ENCODE measurements at places on chromosomes 13 and 19.

GRCh38 chr13:91136806-91137205 is 210.7 kb upstream of the MIR17HG start:
- no peak for DNase-seq

DNA sequence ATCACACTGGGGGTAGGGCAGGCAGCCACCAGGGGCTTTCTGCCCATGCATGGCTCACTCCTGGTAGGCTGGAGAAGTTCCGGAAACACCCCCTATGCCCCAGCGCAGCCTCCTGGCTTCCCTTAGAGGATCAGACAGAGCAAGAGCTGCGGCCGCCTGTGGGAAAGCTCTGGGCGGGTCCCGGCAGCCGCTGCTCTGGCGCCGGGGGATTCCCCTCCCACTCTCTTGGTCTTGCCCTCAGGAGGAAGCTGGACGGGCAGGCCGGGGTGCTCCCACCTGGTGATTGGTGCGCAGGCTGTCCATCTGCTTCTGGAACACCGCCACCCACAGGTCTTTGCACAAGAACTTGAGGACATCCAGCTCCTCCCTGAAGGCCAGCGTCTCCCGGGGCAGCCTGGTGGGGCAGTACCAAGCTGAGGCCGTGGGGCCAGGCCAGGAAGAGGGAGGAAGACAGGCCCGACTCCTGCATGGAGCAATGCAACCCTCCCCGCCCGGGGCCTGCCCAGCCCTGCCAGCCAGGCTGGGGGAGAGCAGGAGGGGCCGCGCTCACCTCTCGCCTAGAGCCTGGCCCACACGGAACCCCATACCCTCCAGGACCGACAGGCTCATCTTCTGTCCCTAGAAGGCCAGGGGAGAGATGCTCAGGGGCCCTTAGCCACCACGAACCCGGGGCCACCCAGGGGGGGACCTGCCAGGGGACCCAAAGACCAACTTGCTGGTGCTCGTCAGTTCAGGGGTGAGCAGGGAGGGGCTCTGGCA is 4.0 kb upstream of the NKPD1 start:
- DNase-seq = no peak

DNA sequence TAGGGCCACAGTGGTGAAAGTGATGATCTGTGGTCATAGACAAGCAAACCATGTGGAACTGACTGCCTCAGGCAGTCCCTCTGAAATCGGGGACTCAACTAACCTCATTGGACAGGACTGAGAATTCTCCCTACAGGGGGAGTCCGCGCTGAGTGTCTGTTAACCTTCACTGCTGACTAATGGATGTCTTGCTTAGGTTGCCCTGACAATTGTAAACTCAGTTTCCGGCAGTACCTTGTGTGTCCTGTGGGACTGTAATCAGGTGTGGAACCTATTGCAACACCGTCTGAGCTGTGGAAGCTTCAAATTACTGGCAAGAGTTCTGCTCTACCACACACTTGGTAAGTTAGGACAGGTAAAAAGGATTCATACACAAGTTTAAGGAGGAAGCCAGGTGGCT is 21.8 kb downstream of the ZNF77 start:
- DNase-seq = no peak

- no peak for DNase-seq
These were observed 109.2 kb downstream of the ZNF486 start for GRCh38 chr19:20276011-20276731.

DNA sequence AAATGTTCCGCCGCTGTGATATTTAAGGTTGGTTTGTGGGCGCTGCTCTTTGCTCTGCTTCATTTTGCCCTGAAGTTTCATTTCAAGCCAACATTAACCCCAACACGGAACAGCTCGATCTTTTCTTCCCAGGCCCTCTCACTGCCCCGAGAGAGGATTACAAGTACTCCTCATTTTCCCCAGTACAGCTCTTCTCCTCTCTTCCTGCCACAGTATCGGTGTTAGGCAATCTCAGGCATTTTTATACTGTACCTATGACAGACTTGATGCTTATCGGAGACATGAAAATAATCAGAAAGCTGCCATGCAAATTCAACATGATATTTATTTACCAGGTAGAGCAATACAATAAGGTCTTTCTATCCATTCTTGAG is 1.3 kb upstream of the EDNRB start:
- no peak for DNase-seq

GRCh38 chr19:49549045-49549444 is 21.2 kb downstream of the RCN3 start:
- DNase-seq = no peak

DNA sequence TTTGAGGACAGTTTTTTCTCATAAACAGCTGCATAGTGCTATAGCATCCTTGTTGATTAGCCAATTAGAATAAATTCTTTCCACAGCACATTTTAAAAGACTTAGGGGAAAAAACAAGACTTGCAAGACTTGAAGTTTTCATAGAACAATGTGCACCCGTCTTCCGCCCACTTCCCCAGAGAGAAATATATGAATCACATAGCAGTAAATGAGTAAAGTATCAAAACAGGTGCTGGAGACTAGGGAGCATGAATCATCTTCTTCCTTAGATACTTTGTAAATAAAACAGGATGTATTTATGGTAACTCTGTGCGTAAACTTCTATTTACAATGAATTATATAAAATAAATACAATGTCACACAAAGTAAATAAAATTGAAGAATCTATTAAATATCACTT is 75.1 kb downstream of the COL4A2 start:
- DNase-seq = no peak

DNA sequence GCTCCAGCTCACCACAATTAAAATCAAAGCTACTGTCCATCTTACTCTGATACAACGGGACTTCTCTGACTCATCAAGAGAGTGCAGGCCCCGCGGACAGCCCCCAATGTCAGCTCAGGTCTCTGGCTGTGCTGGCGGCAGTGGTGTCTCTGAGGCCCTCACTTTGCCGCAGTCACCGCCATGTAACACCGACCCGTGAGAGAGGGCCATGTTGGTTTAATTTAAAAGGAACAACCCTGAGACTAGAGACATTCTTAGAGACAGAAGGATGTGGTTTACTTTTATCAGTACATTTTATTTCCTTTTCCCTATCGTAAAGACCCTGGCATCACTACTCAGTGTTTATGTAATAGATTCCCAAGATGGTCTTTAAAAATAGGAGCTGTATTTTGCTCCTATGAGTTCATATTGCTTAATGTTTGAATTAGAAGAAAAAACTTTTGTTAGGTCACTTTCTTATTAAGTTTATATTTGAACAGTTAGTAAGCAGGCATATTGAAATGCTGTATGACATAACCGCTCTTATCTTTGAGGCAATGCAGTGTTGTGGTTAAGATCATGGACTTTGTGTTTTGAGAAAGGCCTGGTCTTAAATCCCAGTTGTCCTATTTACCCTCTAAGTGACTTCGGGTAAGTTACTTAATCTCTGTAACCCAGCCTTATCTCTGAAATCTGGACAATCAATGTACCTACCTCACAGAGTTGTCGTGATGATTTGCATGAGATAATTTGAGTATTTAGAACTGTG is 23.4 kb downstream of the DGKH start:
- no peak for DNase-seq

DNA sequence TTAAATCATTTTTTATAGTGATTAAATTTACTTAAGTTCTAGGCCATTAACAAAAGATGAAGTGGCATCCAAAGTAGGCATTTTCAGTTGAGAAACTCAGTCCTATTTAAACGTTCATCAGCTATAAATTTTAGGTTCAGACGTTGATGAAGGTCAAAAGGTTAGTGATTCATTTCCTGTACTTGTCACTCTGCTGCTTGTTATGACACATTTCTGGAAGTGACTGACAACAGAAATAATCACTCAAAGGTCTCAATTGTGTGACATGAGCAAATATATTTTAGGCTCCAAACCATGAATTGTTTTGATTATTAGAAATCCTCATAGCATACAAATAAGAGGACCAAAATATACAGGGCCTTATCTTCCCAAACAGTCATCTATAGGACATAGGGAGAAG is 10.3 kb upstream of the EDNRB start:
- no peak for DNase-seq

- no peak for DNase-seq
These were observed 209.3 kb downstream of the LACC1 start for GRCh38 chr13:44088991-44089413.

GRCh38 chr13:27006519-27007161 is 165.0 kb downstream of the USP12 start:
- DNase-seq = no peak

DNA sequence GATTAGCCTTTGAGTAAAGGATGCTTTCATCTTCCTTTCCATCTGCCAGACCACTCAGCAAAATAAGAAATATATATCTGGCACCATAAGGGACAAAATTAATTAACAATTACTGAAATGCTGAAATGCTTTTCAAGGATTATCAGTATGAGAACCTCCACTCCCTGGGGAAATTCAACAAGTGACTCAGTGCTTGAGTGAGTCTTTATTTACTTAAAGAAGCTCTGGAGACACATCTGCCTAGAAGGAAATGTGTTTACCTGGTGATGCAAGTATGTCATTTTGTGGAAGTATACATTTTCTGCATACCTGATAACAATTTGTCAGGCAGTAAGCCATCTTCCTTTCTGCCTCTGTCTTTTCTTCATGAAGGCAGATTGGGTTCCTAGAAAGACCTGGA is 23.4 kb downstream of the ZNF560 start:
- DNase-seq = no peak

DNA sequence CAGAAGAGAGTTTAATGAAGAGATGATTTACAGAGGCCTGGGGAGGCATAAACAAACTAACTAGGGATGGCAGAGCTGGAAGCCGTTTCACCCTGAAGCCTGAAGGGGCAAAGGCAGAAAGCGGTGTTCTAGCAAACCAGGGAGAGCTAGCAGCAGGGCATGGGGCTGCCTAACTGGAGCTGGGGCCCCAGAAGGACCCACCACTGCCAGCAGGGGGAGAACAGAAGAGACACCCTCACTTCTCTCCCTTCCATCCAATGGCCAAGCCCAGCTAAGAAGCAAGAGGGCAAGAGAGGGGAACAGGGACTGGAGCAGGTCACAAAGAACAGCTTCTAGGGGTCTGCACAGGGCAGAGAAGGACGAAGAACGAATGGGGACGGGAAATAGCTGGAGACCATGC is 195.5 kb downstream of the KATNAL1 start:
- DNase-seq = no peak

GRCh38 chr19:38164526-38164925 is 59.5 kb downstream of the DPF1 start:
- DNase-seq = no peak

DNA sequence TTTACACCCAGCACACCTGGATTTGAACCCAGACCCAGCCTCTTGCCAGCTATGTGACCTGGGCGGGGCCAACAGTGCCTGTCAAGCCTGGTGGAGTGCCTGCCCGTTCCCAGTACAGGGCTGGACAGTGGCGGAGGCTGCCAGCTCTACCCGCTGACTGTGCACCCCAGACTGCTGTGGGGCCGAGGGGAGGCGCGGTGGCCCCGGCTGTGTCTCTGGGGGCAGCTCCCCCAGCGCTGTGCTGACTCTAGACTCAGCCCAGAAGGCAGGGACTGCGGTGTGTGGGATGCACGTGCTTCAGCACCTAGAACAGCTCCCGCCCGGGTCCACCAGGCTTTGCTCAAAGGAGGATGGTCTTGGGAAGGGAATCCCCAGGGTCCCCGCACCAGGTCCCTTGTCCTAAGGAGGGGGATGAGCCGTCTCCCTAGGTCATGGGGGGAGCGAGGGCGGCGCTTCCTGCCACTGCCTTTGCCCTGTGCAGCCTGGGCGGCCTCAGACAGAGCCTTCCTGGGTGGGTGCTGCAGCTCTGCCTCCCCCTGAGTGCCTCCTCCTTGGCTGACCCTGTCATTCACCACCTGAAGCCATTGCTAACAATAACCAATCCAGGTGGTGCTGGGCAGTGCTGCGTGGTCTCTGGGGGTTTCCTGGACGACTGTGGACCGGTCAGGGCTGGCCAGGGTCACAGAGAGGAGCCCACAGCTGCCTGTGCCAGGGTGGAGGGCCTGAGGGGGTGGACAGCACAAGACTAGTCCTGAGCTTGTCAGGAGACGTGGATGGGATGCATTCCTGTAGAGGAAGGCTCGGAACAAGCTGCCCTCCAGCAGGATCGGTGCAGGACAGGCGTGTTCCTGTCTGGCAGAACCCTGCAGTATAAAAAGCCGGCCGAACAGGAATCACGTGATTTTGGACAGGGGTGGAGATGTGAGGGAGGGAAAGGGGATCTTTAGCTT is 18.6 kb downstream of the TMEM255B start:
- DNase-seq = no peak
